GM23338 (cell line): ENCODE measurements at places on chromosomes 7 and 10. TPM values are rescaled to one million over a fixed set of nuclear protein-coding genes. Genes with fewer than 3 reads are reported as not detected.

The LEP gene
- not detected in 2 replicates for total RNA-seq

- no peak overlapping the region for H3K27ac ChIP-seq
- H3K4me1 ChIP-seq: peaks cover 8% of the 10 kb centered on the region
- no peaks in the 10 kb centered on the region for H3K36me3 ChIP-seq
Measured at GRCh38 chr10:123995461-123996131, 97.8 kb downstream of the CHST15 start.

DNA sequence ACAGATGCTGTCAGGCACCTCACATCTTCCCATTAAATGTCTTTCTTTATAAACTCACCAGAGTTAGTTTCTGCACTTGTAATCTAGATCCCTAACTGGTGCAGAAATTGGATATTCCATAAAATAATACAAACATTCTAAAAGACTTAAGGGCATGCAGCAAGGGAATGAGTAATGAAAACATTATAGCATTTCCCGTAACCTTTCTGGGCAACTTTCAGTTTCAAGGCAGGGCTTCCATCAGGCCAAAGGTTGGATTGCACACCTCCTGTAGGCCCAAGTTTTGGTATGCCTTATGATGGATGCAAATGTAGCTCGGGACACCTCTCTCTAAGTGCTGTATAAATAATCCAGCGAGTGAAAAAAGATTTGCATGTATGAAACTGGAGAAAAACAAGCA lies 129.9 kb upstream of the LYZL2 start:
- H3K4me3 ChIP-seq: no peak overlapping the region
- H3K4me1 ChIP-seq: no peaks in the 10 kb centered on the region
- H3K27me3 ChIP-seq: no peaks in the 10 kb centered on the region
- H3K27ac ChIP-seq: no peak overlapping the region

DNA sequence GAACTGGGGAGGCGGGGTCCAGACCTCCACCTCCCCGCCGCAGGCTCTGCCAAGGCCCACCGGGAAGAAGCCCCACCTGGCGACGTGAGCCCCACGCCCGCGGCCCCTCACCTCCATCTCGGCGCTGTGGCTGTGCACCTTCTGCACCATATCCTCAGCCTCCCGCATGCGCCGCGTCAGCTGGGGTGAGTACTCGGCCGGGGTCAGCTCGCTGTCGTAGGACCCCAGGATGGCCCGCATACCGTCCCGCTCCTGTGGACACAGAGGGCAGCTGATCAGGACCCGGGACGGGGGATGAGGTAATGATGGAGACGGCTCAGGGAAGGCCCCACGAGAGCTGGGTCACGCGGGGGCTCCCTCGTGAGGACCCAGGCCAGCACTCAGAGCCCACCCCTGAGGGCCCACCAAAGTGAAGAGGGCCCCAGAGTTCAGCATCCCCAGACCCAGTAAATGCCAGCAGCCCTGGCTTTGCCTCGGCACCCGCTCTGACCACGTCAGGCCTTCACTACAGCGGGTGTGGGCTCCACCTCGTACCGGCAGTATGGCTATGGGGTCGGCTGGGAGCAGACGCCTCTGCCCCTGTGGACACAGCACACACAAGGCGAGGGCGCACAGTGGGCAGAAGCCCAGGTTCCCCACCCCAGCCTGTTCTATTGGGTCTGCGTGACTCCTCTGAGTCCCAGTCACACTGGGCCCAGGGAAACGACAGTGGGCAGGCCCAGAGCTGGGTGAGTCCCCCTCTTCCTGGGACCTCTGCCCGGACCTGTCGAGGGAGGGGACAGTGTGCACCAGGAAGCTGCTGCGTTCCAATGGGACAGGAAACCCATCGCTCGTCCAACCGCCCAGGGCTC lies 218.1 kb downstream of the MAD1L1 start:
- no peaks in the 10 kb centered on the region; the same call in 1 of the 2 replicates for H3K36me3 ChIP-seq
- no peak overlapping the region for H3K4me3 ChIP-seq
- DNase-seq: no peak
- H3K4me1 ChIP-seq: no peaks in the 10 kb centered on the region
- no peaks in the 10 kb centered on the region for H3K27me3 ChIP-seq
